Amygdala (tissue), 56 donors: ENCODE measurements at places on chromosomes 7 and 10.
A peak's percentile ranks its signal among the peaks of the same experiment; 100 is the strongest.

DNA sequence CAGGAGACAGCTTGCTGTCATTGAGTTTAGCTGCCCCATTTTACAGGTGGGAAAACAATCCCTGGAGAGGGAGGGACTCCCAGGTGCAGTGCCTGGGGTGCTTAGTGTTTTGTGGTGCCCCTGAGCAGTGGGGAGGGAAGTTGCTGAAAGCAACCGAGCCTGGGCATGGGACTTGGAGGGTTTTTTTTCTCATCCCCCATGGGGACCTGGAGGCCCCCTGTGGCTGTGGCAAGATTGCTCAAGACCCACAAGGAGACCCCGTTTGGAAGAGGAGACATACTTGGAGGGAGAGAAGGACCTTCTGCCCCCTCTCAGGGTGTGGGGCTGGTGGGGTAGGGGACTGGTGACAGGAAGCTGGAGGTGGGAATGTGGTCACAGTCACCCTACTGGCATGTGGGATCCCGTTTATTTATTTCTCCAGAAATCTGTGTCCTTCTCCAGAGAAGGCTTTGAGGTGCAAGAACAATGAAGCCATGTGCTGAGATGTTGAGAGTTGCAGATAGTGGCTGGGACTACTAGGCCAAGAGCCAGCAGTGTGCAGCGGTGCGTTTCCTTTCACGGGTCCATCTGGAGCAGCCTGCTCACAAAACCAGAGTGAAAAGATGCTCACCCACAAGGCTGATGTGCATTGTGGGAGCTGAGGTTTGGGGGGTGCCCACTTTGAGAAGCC, 21.5 kb downstream of the ZMIZ1 start:
- no peak for DNase-seq

DNA sequence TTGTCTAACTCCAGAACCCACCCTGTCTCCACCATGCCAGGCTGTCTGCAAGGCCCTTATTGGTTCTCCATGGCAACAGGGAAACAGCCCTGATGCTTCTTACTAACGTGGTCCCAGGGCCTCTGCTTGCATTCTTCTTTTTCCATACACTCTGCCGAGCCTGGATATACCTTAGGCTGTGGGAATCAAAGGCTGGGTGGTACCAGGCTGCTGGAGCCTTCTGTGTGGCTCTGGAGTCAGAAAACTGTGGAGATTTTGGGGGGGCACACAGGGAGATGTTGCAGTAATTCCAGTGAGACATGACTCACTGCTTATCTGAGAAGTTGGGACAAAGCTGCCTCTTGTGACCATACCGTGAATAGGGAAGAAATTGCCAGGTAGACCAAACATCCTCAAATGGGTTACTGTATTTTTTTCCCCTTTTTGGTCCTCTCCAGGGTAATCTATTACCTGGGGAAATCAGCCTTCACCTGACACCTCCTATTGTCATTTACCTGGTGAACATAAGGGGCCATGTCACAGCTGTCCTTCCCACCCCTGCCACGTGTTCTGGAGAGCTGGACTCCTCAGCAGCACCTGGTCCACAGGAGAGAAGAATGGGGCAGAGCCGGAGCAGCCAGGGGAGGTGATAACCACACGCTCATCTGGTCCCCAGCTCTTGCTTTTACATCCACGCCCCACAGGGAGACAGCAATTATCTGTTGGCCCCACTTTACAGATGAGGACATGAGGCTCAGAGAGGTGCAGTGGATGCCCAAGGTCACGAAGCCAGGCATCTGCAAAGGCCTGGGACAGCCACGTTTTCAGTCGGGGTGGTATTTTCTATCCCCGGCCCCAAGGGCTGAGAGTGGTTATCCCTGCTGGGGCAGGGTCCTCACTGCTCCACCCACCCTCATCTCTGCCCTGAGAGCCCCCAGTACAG, 4.6 kb downstream of the CHST3 start:
- no peak for DNase-seq

- no peak for DNase-seq
Measured at GRCh38 chr7:42645906-42646305, 266.0 kb downstream of the C7orf25 start.

GRCh38 chr7:32941681-32942414, 15.4 kb upstream of the FKBP9 start:
- no peak for DNase-seq

GRCh38 chr10:95573964-95574604, 12.9 kb upstream of the SORBS1 start:
- DNase-seq, result no peak

DNA sequence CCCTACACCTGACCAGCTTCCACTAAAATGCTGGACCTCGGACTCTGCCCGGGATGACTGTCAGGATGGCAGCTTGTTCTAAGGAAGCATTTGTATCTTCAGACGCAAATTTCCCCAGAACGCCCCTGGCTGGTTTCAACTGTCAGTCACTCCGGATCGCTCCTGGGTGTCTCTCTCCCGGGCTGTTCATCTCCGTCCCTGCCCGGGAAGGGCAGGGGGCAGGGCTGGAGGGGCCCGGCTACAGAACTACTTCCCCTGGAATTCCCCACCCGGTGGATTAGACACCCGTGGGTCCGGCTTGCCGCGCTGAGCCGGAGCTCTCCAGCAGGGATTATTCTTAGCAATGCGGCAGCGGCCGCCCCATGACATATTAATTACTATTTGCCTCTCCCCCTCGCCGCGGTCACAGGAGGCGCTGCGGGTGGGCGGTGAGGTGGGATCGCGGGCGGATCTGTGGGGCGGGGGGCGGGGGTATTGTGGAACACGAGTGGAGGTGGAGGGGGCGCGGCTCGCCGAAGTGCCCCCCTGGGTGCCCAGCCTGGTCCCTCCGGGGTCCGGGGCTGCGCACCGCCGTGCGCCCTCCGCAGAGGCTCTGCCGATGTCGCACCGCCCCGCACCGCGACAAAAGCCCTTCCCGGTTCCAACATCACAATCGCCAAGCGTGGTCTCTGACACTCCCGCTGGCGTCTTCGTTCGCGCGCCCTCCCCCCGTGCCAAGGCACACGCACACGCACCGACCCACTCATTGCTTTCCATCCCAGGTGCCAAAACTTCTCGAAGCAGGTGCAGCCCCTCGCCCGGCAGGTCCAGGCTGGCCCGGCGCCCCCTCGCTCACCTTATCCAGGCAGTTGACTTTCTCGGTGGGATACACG, 276.1 kb upstream of the NEBL start:
- DNase-seq, result no peak

GRCh38 chr7:114708646-114709045, 213.2 kb upstream of the MDFIC start:
- DNase-seq, result no peak

- no peak for DNase-seq
Measured at GRCh38 chr10:69729326-69730048, 72.2 kb upstream of the COL13A1 start.

DNA sequence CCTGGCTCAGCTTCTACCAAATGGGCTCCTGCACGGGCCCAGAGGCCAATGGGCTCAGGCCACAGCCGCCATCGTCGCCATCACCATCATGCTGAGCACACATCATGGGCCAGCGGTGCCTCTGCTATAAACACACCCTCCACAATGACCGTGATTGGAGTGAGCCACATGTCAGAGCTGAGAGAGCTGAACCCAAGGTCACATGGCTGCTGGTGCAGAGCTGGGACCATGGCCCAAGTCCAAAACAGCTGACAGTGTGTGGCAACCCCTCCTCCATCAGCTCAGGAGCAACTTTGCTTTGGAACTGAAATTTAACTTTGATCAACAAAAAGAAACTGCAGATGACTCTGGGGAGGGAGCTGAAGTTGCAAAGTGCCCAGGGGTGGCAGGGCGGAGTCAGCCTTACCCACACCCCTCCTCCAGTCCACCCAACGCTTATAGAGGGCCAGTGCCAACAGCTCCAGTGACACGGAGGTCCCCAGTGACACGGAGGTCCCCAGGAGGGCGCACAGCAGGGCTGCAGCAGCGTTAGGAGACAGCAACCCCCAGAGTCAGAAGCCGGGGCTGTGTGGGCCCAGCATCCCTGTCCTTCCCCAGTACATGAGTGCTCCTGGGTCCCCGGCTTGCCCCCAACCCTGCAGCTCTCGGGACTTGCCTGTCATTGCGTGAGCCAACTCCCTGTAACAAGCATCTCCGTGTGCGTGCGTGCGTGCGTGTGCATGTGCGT, 249.6 kb downstream of the ELFN1 start:
- peak; percentile 64 for DNase-seq

DNA sequence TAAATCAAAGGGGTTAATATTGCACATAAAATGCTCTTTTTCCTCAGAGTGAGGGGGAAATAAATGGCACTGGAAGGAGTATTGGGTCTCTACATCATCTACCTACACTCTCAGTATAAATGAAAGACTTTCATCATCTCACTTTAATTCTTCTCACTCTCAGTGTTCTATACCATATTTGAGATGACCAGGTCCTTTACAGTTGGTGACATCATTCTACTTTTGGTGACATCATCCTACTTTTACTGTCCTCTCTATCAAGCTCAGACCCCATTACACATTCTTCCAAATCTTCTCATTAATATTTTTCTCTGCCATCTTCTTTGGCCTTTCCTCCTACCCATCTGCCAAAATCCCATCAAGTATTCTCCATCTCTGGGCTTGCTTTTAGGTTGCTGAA, 74.6 kb upstream of the TMEM106B start:
- no peak for DNase-seq

DNA sequence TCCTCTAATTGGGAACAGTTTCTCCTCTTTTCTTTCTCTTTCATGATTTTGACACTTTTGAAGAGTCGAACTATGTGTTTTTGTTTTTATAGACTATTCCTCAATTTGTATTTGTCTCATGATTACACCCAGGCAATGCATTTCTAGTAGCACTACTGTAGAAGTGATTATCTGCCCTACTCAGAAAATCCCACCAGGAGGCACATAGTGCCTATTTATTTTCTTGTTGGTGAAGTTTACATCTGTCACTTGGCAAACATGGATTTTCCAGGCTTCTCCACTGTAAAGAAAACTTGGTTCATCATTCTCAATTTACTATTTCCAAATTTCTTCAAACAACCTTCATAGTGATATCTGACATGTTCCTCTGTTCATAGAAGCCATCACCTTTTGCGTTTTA, 893.9 kb downstream of the CCSER2 start:
- no peak for DNase-seq

DNA sequence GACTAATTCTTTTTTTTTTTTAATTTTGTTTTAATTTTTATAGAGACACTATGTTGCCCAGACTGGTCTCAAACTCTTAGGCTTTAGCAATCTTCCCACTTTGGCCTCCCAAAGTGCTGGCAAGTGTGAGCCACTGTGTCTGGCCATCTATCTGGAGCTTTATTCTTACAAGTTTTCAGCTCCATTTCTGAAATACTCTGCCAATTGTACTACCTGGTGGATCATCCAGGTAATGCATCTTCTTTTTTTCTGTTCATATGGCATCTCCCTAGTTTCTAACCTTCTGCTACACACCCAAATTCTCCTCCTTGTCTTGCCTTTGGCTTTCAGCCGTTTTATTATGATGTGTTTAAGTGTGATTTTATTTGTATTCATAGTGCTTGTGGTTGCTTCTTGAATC, 40.2 kb downstream of the ZNF365 start:
- no peak for DNase-seq

- no peak for DNase-seq
Measured at GRCh38 chr7:130157700-130158099, 47.5 kb downstream of the TMEM209 start.

GRCh38 chr10:62760401-62760800, 44.1 kb upstream of the ADO start:
- DNase-seq, result no peak

DNA sequence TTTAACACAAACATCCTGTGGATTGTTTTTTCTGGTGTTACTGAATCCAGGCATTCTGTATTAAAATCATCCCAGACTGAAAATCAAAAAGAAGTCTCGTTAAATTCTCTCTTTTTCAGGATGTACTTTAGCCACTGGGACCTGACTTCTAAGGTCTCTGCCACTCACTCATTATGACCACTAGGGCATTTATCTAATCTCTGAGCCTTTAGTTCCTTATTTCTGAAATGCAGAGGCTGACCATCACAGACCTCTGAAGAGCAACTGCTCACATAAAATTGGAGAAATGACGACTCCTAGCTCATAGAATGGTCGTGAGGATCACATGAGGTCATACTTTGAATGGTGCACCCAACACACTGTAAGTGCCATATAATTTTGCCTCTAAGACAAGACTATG, 63.2 kb downstream of the KCNMA1 start:
- DNase-seq, result no peak

- DNase-seq, result no peak
Measured at GRCh38 chr10:112896273-112896672, 53.8 kb upstream of the TCF7L2 start.

- DNase-seq, result no peak
Measured at GRCh38 chr7:996079-996872, 13.3 kb downstream of the CYP2W1 start.
